ENCODE measurements at places on chromosomes 2 and 18. TPM values are rescaled to one million over a fixed set of nuclear protein-coding genes. Genes with fewer than 3 reads are reported as not detected.

DNA sequence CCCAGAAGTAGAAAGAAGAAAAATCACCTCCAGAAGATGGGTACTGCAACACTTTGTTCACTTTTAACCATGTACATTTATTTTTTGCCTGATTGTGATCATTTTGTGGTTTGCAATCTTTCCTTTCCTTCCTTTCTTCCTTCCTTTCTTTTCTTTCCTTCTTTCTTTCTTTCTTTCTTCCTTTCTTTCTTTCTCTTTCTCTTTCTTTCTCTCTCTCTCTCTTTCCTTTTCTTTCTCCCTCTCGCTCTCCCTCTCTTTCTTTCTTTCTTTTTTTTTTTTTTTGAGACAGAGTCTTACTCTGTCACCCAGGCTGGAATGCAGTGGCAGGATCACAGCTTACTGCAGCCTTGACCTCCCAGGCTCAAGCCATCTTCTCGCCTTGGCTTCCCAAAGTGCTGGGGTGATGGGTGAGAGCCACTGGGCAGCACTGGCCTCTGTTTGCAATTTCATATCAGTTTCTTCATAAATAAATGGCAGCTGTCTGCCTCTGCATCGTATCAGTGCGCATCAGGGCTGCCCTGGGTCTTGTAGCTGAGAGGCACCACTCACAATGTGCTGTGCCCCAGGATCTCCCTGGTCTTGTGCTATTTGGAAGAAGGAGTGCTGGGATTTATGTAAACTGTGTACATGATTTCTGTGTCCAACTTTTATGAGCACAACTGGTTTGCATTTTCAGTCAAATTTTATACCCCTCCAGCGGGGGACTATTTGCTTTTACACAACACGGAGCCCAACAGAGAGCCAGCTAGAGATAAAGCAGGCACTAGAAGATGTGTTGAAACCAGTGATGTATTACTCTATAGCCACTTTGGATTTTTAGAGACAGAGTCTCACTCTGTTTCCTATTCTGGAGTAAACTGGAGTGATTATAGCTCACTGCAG, 6.9 kb upstream of the LIMS2 start:
- DNase-seq: no peak

DNA sequence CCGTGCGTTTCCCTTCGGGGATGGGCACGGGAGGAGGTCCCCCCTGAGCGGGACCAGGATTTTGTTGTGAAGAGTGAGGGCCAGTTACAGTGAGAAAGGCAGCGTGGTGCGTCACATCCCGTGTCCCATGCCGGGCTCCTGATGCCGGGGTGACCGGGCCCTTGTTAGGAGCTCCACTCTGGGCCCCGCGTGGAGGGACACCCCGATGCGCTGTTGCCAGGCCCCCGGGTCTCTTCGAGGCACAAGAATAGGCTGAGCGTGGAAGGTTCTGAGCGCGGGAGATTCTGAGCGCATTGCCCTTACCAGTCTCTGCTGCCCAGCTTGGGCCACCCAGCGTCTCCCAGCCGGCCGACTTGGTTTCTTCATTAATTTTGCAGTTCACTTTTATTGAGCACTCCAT, 17.6 kb downstream of the CTDP1 start:
- no peak for DNase-seq

DNA sequence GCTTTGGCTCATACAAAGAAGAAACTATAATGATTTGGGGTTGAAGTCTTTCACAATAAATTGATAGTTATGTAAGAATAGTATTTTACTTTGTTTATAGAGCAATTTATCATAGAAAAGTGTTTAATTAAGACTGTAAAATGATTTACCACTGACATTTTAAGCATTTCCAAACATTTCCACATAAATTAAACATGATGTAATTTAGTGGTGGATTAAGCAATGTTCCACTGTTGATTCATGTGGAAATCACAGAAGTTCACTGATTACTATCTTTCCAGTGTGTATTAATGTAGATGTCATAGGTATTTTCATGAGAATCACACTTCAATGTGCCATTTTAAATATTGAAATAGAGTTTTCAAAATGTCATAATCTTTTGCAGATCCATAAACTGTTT, 40.1 kb upstream of the GRB14 start:
- no peak for DNase-seq

GRCh38 chr2:217784996-217785543, 217.7 kb downstream of the TNS1 start:
- DNase-seq: no peak

DNA sequence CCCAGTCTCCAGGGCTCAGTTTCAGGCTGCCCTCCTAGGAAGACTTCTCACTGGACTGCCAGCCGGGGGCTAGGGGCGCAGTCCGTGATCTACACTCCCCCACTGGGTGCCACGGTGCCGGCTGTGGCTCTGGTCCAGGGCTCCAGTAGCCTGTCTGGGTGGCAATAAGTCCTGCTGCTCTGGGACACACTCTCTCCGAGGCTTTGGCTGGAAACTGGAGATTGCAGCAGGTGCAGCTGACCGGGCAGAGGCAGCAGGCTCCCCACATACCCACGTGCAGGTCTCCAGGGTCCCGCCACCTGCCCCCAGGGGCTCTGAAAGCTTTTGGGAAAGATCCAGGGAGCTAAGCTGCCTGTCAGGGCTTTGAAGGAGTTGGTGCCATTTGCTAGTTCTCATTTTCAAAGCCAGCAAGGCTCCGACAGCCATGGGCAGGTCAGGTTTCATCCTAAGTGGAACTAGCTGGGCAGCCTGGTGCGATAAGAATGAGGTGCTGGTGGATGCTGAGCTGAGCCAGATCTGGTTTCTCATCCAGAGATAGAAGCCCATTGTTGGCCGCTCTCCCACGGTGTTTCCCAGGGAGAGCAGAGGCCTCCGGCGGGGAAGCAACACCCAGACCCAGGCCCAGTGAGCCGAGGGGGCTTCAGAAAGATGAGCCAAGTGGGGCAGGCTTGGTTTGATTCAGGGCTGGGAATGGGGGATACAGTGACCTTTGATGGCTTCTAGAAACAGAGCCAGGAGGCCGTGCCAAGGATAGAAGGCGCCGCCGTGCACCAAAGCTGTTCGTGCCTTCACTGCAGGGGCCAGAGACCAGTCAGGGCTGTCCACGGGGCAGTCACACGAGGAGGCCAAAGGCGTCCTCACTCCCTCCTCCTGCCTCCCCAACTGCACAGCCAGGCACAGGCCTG, 141.7 kb upstream of the GPC1 start:
- no peak for DNase-seq

DNA sequence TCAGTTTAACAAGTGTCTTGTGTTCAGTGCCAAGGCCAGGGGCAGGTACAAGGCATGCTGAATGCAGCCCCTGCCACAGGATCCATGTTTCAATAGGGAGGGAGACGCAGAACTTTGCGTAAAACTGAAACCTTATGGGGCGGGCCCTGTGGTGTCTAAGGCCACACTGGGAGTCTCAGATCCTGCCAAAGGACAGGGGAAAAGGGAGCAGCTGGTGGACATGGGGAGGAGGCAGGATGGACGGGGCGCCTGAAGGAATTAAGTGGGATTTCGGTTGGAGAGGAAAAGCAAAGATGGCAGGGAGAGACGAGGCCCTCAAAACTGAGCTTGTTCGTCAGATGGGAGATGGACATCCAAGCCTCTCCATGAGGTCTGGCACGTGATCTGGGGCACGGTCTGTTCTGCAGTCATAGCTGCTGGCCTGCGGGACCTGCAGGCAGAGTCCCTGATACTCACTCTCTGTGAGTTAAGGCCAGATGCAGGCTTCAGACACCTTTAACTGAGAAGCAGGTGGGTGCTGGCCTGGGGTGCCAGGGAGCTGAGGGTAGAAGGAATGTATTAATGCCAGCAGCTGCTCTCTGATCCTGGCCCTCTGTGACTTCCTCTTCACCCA, 48.8 kb downstream of the TCF7L1 start:
- DNase-seq: no peak

- no peak for DNase-seq
These were observed 131.7 kb upstream of the FSHR start for GRCh38 chr2:49286045-49286444.

DNA sequence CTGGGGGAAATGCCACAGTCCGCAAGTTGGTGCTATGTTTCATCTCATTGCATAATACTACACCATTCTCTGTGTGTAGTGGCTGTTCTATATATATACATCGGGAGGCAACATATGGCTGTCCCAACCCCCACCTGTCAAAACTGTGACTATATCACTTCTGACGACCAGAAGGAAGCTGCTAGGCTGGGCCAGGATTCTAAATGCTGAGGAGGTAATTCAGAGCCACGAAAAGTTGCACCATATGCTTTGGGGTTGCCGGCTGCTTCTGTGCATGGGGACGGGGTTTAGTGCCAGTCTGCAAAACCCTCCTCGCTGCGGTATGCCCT, 117.3 kb downstream of the MSH2 start:
- DNase-seq: no peak

DNA sequence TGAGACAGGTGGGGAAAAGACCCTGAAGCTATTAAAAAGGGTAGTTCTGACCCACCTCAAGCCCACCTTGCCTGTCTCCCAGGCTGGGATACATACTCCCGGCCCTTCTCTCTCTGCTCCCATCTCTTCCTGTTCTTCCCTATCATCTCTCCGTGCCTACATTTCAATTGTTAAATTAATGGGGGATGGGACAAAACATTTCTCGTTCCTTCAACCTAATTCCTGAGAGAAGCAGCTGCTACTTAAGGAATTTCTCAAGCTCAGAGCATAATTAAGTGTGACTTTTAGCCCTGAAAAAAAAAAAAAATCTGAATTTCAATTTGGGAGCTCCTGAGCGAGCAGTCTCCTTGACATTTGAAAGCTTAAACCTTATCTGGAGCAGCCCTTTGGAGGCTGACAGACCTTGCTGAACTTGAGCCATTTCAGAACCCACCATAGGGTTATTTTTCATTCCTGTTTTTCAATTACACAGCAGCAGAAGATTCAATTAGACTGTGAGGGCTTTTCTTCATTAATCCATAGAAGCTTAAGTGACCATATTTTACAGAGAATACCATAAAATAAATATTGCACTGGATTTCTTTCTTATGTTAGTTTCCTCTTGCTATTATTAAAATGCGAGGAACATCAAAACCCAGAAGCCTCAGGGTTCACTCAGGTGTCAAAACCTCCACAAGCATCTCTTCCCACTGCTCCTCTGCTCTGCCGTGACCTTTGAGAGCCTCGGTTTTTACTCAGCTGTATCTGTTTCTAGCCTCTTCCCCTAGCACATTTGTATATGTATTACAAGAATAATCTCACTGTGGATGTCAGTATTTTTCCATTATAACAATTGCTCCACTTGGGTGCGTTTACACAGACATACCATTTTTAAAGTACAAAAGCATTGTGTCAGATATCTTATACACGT, 125.7 kb downstream of the B3GNT2 start:
- no peak for DNase-seq

- DNase-seq: no peak
These were observed 170.6 kb downstream of the SLC8A1 start for GRCh38 chr2:40281021-40281940.

The RSAD2 gene
- total RNA-seq: 4.3 TPM

The HNMT gene
- 20.6 TPM for total RNA-seq

The KCNF1 gene
- not detected for total RNA-seq

The ZNF512 gene
- total RNA-seq: 17.5 TPM

The DLX2 gene
- total RNA-seq: not detected

All from adrenal gland (tissue), 19 donors.